Left renal cortex interstitium (tissue), 4 donors: ENCODE measurements at places on chromosomes 5 and 9.
A peak's percentile ranks its signal among the peaks of the same experiment; 100 is the strongest.

DNA sequence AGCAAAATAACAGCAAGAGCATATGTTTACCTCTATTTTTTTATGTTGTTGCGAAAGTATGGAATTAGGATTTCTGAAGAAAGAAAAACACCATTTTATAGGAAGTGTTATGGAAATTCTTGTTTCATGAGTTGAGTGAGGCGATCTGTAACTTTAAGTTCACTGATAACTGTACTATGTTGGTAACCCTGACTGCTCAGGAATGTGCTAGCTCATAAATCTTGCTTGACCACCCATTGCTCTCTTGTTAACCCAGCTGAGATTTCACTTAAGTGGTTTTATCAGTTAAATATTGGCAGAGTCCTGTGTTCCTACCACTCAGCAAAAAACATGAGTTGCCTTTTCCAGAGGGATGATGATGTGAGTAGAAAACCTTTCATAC is 91.1 kb upstream of the STARD4 start:
- DNase-seq: peak; percentile 23

- no peak for DNase-seq
Measured at GRCh38 chr5:16065831-16066230, 113.8 kb downstream of the MARCHF11 start.

- no peak for DNase-seq
Measured at GRCh38 chr9:111798786-111799185, 4.0 kb upstream of the SHOC1 start.

GRCh38 chr5:138274189-138274853 is at the start of gene GFRA3:
Gene GFRA3, minus strand, starts transcription at chr5:138274621. Its CDS starts 197 bp downstream, at chr5:138274424.
- DNase-seq: peak; percentile 28

DNA sequence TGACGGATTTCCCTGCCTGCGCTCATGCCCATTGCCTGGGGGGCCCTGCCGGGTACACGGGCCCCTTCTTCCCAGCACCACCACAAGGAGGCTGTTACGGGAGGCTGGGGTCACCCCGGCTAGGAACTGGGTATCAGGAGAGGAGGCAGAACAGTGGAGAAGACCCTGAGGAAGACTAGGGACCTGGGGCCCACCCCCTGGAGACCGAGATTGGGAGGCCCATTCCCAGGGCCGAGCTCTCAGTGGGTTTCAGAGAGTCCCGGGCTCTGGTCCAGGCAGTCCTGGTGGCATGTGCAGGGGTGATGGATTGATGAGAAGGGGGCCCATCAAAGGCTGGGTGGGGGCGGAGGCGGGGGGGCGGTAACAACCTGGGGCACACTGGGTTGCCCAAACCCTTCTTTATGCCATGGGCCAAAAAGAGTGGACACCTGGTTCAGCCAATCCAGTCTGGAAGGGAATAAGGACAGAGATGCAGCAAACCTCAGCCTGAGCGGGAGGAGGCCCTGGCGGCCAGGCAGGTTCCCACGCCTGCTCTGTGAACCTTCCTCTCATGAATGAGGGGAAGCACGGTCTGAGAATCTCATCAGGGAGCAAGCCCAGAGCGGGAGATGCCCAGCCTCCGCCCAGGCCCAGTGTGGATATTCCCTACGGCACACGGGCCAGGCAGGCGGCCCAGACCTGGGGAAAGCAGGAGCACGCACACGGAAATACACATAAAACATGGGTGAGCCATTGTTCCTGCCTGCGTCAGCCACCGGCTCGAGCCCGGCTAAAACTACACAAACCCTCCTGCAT is 785 bp upstream of the P4HA2 start:
- DNase-seq: no peak

DNA sequence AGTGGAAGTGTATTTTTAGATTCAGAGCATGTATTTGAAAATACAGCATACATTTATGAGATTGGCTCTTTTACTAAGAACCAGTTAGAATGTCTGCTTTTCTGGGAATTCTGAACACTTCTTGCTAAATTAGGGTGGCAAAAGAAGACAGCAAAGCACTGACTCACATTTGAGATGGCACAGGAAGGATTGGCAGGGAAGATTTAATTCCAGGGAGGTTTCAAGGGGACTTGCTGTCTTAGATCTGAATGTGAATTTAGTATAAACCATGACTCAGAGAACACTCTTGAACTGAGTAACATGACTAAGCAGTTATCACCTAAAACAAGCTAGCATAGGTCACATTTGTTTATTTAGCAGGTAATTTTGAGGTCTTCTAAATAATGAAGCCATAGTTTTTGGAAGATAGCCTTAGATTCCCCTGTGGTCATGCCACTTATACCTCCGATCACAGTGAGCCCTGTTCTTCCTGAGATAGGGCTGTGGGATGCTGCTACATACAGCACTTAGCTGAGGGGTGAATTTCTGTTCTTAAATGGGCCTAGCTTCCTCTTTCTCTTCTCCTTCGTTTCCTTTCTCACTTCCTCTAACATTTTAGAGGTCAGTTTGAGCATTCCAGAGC is 173.8 kb downstream of the PCSK1 start:
- DNase-seq: no peak

DNA sequence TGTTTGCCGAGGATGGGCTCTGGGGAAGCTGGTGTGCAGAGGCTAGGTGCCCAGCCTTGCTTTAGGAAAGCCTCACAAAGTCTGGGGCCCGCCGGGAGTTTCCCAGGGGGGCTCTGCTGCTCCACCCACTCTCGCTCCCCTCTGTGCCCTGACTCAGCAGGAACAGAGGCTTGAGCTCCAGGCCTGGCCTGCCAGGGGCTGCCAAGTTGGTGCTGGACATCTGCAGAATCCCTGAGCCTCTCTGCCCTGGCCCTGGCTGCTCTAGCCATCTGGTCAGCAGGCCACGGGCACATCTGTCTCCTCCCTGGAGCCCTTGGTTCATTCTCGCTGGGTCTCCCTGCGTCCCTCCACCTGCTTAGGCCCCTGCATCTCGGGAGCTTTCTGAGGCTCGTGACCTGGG is 647 bp upstream of the ADAMTSL2 start:
- no peak for DNase-seq

GRCh38 chr9:10674586-10674985 is 61.8 kb upstream of the PTPRD start:
- DNase-seq: no peak

GRCh38 chr5:111855356-111855755 is 98.4 kb upstream of the NREP start:
- DNase-seq: no peak

- DNase-seq: no peak
Measured at GRCh38 chr5:121164632-121165031, 687.0 kb upstream of the FTMT start.

- peak; percentile 34 for DNase-seq
Measured at GRCh38 chr9:96655198-96655851, at the start of gene PRXL2C. Gene PRXL2C, minus strand, starts transcription at chr9:96655317. Its CDS starts 36 bp downstream, at chr9:96655281.

DNA sequence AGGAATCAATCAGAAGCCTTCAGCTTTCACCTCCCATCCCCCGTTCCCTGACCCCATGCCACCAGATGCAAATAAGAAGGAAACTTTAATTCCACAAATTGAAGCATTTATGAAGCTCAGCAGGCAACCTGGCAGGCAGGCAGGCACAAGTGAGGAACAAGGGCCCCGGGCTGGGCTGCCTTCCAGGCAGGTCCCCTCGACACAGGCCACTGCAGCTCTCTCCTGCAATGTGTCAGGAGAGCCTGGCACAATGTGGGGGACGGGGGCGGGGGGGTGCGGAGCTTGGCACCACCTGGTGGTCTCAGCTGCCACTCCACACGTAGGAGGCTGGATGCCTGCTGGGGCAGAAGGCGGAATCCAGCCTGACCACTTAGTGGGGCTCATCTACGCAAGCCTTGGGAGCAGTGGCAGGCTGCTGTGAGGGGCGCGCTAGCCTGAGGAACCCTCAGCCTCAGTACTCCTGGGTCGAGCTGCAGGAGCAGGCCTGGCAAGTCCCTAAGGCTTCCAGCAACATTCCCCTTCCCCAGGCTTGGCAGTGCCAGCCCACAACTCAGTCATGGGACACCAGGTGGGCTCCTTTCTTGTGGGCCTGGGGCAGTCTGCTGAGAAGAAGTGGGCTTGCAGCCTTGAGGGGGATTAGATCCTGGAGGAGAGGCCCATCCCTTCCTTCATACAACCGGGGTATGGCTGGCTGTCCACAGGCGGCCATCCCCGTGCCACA is 50.2 kb upstream of the KCNMB1 start:
- DNase-seq: no peak

- DNase-seq: no peak
Measured at GRCh38 chr9:7121664-7122063, 363.9 kb downstream of the KDM4C start.

DNA sequence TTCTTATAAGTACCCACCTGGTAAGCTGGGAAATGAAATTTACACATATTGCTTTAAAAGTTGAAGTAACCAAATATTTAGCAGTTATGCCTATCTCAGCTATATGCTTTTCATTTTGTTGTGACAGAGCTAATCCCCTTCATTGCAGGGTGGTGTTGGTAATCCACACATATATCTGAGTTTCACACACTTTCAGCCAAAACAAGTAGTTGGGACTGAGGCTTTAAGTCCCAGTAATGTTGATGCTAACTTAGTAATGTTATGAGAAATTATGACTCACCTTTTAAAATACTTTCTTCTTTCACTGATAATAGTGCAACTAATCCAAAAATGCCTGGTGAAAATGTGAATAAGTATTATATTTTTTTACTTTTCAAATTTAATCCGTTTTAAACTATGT is 19.2 kb upstream of the RICTOR start:
- no peak for DNase-seq

DNA sequence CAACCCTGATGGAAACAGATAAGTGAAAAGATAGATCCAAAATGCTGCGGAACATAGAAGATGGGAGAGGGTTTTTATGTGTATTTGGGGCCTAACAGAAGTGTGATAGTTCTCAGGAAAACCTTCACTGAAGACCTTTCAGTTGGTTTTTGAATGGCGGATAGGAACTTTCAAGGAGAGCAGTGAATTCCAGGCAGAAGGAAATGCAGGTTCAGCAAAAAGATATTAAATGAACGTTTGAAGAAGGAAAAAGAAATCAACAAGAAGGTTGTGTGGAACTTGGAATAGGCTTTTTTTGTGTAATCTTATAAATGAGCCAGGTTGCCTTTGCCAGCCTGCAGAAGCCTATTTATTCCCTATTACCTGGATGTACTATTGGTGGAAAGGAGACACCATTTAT is 2.1 kb downstream of the PPIP5K2 start:
- no peak for DNase-seq
